ENCODE measurements at places on chromosomes 12 and 14.
A peak's percentile ranks its signal among the peaks of the same experiment; 100 is the strongest.

DNA sequence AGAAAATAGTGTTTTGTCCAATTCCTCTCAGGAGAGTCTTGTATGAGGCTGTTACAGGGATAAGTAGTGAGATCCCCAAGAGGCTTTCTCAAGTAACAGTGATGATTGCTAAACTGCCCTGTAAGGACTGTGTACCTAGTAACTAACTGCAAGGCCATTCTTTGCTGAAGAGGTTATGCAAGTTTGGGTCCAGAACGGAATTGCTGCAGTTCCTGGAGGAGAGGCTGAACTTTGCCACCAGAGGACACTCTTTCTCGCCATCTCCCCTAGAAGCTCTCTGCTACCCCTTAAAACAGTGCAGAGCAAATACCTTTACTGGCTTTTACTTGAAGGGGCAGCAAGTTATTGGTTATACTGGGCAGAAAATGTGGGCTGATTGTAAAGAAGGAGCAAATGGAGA, 180.0 kb downstream of the RBM19 start:
- no peak for DNase-seq

- DNase-seq: no peak
Measured at GRCh38 chr12:50132505-50133135, 20.6 kb downstream of the COX14 start.

DNA sequence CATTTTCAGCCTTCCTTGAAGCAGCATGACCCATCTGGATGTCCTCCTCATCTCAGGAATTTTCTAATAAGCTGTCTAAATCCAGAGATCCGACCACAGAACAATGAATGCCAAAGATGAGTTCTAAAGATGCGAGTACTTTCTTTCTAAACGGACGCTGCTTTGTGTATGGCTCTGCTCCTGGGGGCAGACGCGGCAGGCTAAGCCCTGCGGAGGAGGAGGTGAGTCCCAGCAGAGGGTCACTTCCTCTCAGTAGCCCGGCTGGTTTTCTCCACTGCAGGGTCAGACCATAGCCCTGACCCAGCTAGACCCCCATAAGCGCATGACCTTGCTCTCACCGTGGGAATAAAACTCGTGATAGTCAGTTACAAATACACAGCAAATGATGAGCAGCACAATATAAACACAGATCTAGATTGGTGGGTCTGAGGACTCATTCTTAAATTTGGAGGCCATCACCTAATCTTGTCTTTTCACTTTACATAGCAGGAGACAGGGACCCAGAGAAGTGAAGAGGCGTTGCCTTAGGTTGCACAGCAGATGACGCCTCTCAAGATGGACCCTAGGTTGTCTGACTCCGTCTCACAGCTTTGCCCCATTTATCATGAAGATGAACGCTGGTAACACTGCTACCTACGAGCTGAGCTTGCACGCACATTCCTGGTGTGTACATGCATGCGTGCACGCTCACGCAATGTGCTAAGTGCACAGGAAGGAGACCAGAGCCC, 16.6 kb downstream of the SSH1 start:
- no peak for DNase-seq

DNA sequence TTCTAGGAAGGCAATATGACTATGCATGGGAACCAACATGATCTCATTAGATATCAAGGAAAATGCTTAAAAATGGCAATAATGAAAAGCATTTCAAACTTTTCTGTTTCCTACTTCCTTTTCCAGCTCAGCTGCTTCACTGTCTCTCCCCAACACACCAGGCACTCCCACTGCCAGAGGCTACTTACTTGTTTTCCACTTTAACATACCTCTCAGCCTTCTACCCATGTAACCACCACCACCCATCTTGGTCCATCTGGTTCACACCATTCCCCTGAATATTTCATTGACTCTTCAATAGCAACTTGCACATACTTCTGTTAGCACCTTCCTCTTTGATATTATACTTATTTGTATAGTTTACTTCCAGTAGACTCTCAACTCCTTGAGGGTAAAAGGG, 168.3 kb upstream of the NPAS3 start:
- DNase-seq: no peak

DNA sequence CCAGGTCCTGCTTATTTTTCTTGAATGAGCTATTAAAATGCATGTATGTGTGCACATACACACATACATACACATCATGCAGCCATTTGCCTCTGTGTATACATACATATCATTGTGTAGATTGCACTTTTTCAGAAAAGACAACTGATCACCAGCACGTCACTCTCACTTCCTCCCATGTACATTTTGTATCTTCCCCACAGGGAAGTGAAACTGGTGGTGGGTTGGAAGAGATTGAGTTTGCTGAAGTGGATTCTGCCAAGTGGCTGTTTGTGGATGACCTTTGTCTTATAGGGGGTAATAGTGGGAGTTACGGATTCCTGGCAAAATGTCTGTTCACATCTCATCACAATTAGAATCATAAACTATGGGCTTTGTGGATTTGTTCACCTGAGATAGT, 448.6 kb downstream of the RAD51B start:
- no peak for DNase-seq

DNA sequence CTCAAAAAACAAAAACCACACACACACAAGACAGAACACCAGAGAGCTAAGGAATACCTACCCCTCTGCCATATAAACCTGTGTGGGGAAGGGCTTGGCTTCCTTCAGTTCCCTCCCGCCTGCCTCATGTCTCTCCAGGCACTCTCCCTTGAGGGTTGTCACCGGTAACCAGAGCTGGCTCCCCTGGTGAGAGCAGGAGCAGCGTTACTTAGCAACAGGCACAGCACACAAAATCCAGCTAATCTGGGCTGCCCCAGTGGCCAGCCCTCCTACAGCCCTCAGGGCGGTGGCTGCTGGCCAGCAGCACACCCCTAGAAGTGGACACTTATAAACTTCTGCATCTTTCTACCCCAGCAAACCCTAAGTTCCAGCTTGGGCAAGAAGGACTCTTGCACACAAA, 21.6 kb upstream of the NR4A1 start:
- no peak for DNase-seq

GRCh38 chr12:119990382-119990874, 1.4 kb downstream of the BICDL1 start:
- DNase-seq: no peak

- no peak for DNase-seq
Measured at GRCh38 chr12:24111086-24111485, 161.6 kb upstream of the SOX5 start.

GRCh38 chr12:100820314-100820713, 25.7 kb downstream of the ANO4 start:
- no peak for DNase-seq

DNA sequence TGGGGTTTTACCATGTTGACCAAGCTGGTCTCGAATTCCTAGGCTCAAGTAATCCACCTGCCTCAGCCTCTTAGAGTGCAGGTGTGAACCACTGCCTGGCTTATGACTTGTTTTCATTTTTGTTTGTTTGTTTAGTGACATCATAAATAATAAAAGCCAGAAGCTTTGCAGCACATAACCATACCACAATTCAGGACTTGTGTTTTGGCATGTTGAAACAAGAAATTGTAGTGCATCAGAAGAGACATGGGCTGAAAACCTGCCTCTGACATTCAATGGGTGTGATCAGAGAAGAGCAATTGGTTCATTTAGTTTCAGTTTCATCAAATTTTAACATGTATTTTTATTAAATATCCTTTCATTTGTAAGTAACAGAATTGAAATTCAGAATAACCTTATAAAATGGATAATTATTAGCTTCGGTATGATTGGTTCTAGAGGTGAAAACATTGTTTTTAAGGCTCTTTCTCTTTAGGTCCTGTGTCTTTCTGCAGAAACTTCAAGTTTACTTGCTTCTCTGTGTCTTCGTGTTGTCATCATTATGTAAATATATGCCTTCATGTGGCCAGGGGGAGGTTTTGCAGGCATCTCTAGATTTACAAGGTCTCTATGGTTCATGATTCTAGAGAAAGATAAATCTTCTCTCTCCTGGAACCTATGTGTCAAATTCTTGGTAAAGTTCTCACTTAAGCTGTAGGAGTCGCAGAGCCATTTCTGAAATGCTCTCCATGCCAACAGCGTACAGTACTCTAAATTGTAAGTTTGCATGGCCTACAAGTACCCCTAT, 312.0 kb downstream of the KCNC2 start:
- DNase-seq: no peak

DNA sequence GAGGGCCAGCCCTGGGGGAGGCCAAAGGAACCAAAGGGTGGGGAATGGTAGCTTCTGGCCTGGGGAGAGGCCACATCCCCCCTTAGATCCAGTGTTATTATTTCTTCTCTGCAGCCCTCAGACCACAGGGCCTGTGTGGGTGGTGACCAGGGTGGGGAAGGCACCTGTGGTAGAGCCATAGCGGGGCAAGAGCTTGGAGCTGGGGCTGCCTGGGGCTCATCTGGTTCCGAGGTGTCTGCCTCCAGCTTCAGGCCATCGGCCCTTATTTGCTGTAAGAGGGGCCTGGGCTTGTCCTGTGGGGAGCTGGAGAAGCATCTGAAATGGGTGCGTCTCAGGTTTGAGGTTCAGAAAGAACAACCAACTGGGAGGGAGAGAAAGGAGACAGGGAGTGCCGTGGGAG, 2.1 kb upstream of the B3GNT4 start:
- no peak for DNase-seq

GRCh38 chr14:88204221-88204620, 118.8 kb downstream of the KCNK10 start:
- no peak for DNase-seq

DNA sequence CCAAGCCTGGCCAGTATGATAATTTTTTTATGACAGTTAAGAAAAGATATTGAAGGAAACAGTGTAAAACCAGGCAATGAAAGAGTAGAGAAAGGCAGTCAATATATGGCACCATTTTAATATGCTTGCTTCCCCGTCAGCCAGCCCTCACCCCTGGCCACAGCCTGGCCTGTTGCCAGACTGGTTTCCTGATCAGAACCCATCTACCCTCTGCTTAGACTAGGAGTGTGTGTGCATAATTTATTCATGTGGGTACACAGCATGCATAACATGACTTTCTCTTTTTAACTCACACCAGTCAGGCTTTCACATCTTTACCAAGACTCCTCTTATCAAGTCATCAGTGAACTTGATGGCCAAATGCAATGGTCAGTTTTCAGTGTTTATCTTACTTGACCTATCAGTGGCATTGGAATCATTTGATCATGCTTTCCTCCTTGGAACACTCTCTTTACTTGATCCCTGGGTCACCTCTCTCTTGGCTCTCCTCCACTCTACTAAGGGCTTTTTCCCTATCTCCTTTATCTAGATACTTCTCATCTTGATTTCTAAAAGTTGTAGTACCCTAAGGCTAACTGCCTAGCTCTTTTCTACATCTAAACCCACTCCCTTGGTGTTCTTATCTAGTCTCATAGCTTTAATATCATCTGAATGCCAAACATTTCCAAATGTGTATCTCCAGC, 10.0 kb upstream of the GPR19 start:
- DNase-seq: peak; percentile 64

- DNase-seq: no peak
Measured at GRCh38 chr12:124721501-124722162, 142.0 kb downstream of the SCARB1 start.

All from activated T-cell treated with anti-CD3 and anti-CD28 coated beads, Interleukin-2, amount 50 U/mL, for 24 hours (primary cell).